ENCODE measurements at places on chromosomes 2 and 18. TPM values are rescaled to one million over a fixed set of nuclear protein-coding genes. Genes with fewer than 3 reads are reported as not detected.

DNA sequence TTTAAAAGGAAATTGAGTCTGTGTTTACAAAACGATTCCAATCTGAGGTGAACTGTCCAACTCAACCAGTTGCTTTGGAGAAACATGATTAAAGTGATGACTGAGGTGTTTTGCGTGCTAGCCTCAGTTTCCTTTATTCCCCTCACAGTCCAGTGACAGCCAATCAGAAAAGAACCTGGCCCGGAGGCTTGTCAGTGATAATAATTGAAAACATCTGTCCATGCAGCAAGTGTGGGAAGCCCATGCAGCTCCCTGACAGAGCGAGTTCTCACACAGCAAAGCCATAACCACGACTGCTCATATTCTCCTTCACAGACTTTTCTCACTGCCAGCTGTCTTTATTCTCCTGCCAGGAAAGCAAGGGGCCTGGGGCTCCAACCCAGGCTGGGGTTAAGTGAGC, 613.4 kb downstream of the ARHGAP15 start:
- no peaks in the 10 kb centered on the region for H3K36me3 ChIP-seq
- H3K4me3 ChIP-seq, result no peak overlapping the region
- no peak overlapping the region for H3K27ac ChIP-seq
- H3K4me1 ChIP-seq, result no peaks in the 10 kb centered on the region

DNA sequence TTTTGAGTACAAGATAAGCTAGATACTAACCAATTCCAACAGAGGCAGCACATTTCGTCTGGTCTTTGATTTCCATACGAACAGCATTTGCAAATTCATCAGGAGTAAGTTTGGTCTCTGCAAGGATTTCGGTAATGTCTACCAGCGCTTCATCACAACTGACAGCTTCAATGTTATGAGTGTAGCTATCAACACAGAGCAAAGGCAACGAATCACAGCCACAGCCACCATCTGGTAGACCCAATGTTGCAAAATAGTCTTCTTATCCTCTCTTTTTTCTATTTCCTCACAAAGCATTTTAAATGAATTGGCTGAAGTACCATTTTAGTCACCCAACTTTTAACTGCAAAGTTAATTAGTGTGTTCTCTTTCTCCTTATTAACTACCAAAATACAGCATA, 68.3 kb downstream of the REV1 start:
- H3K4me3 ChIP-seq, result no peak overlapping the region
- no peak overlapping the region for H3K27ac ChIP-seq
- no peaks in the 10 kb centered on the region for H3K27me3 ChIP-seq
- H3K36me3 ChIP-seq, result peaks cover 15% of the 10 kb centered on the region
- H3K4me1 ChIP-seq, result peaks cover 35% of the 10 kb centered on the region

GRCh38 chr2:1755436-1756191, 11.3 kb upstream of the PXDN start:
- no peaks in the 10 kb centered on the region for H3K36me3 ChIP-seq
- no peaks in the 10 kb centered on the region for H3K27me3 ChIP-seq
- no peak for DNase-seq
- no peaks in the 10 kb centered on the region for H3K4me1 ChIP-seq

DNA sequence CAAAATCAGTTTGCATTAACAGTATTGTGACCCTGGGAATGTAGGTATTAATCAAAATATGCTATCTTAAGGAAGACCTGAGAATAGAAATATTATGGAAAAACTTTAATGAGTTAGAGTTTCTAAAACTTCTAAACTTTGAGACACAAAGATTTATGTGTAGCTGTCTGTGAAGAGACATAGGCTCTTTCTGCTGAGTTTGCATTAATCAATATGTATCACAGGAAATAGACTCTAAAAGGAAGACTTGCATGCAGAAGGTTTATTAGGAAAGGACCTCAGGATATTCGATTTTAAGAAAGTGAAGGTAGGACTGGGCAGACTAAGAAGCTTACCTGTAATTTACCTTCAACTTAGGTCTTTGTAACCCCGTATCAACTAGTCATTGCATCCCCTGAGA, 494.8 kb upstream of the NRXN1 start:
- H3K4me1 ChIP-seq, result no peaks in the 10 kb centered on the region
- no peak overlapping the region for H3K4me3 ChIP-seq
- H3K36me3 ChIP-seq, result no peaks in the 10 kb centered on the region
- no peak overlapping the region for H3K27ac ChIP-seq
- DNase-seq, result no peak

DNA sequence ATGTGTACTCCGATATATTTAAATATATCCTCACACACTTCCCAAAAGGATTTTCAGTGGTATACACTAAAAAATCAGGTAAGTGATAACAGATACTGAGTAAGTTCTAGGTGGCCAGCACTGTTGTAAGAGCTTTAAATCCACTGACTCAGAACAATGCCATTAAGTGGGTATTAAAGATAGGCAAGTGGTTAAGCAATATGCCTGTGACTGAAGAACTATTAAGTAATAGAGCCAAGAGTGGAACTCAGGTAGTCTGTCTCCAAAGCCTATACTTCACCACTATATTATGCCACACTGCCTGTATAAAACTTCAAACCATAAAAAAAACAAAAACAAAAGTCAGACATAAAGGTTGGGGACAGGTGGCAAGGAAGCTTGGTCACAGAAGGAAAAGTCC, 37.2 kb downstream of the THUMPD2 start:
- H3K4me1 ChIP-seq, result no peaks in the 10 kb centered on the region
- H3K27me3 ChIP-seq, result no peaks in the 10 kb centered on the region
- no peak overlapping the region for H3K27ac ChIP-seq
- no peak for DNase-seq
- H3K36me3 ChIP-seq, result no peaks in the 10 kb centered on the region
- H3K4me3 ChIP-seq, result no peak overlapping the region

GRCh38 chr2:170271340-170271739, 93.4 kb downstream of the MYO3B start:
- no peaks in the 10 kb centered on the region for H3K27me3 ChIP-seq
- no peaks in the 10 kb centered on the region for H3K4me1 ChIP-seq
- no peak overlapping the region for H3K27ac ChIP-seq
- no peak for DNase-seq
- no peak overlapping the region for H3K4me3 ChIP-seq

- no peak overlapping the region for H3K4me3 ChIP-seq
- H3K27ac ChIP-seq, result no peak overlapping the region
- no peaks in the 10 kb centered on the region for H3K36me3 ChIP-seq
- no peaks in the 10 kb centered on the region for H3K4me1 ChIP-seq
- no peaks in the 10 kb centered on the region for H3K27me3 ChIP-seq
- DNase-seq, result no peak
Measured at GRCh38 chr18:43868497-43868995, 591.3 kb upstream of the SYT4 start.

DNA sequence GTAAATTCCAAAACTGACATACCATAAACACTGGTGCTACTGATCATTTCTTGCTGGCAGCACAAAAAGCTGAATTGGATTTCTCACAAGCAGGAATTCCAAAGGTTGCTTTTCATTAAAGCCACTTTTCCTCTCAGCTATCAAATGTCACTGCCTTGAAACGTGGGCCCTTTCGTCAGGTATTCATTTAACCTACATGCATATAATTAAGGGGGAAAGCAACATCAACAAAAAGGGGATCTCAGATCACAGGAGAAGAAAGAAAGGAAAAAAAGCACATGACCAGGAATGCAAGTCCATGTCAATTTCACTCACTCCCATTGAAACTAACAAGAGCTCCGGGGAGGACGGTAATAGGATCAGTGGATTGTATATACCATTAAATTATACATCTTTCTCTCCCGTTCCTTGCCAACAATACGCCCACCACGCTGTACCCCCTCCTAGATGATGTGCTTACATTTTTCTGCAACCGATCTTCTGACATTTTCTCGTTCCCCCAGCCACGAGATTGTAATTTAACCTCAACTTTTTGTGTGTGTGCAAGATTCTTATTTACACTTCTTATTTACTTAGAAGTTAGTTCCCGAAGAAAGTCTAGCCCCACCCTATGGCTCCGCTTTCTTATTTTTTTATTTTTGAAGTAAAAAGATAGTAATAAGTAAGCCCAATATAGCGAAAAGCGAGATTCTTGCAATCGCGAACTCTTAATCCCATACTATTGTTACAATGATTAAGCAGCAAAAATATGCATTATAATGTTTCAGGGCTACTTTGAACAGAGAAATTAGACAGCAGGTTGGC, 725 bp downstream of the FIGN start:
- no peak for DNase-seq
- no peaks in the 10 kb centered on the region for H3K4me1 ChIP-seq
- H3K4me3 ChIP-seq, result peak overlapping the region; percentile 64
- H3K27me3 ChIP-seq, result no peaks in the 10 kb centered on the region
- H3K27ac ChIP-seq, result peak overlapping the region; percentile 91

- H3K27ac ChIP-seq, result no peak overlapping the region
- peak; percentile 17 for DNase-seq
- H3K27me3 ChIP-seq, result no peaks in the 10 kb centered on the region
- no peak overlapping the region for H3K4me3 ChIP-seq
Measured at GRCh38 chr2:130854301-130854700, 17.6 kb downstream of the ARHGEF4 start.

DNA sequence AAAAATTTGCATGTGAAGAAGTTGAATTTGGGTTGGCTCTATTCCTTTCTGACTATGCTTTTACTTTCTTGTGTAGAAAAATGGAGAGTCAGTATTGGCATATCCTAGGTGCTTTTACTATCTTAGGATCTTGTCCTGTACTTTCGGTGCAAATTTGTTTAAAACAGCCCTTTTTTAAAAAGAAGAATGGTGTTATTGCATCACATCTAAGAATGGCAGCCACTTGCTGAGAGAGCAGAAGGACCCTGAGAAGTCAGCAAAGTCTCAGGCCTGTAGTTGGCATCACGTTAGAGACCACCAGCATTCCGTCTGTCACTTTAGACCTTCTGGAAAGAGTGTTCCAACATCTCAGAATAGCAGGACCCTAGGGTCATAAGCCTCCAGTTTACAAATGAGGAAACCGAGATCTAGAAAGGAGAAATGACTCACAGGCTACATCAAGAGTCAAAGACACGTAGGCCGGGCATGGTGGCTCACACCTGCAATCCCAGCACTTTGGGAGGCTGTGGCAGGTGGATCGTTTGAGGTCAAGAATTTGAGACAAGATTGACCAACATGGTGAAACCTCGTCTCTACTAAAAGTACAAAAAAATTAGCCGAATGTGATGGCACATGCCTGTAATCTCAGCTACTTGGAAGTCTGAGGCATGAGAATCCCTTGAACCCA, 42.5 kb downstream of the SPATS2L start:
- peaks cover 39% of the 10 kb centered on the region for H3K4me1 ChIP-seq
- no peak for DNase-seq
- H3K4me3 ChIP-seq, result no peak overlapping the region
- H3K27me3 ChIP-seq, result no peaks in the 10 kb centered on the region

- no peak overlapping the region for H3K4me3 ChIP-seq
- no peak overlapping the region for H3K27ac ChIP-seq
- no peak for DNase-seq
- no peaks in the 10 kb centered on the region for H3K27me3 ChIP-seq
- H3K4me1 ChIP-seq, result no peaks in the 10 kb centered on the region
Measured at GRCh38 chr2:137194111-137194510, 428.8 kb downstream of the THSD7B start.

- H3K4me3 ChIP-seq, result no peak overlapping the region
- no peaks in the 10 kb centered on the region for H3K27me3 ChIP-seq
- H3K27ac ChIP-seq, result no peak overlapping the region
- H3K36me3 ChIP-seq, result no peaks in the 10 kb centered on the region
- no peak for DNase-seq
Measured at GRCh38 chr18:62876828-62877227, 161.5 kb downstream of the PHLPP1 start.

The C2orf66 gene
- 0.03 TPM for polyA plus RNA-seq

The SLC4A3 gene
- 0.46 TPM for polyA plus RNA-seq

The FOXD4L1 gene
- not detected for polyA plus RNA-seq

The CKAP2L gene
- polyA plus RNA-seq, result 2.3 TPM

The DES gene
- 35.1 TPM for polyA plus RNA-seq

The SP9 gene
- polyA plus RNA-seq, result not detected

The REG1B gene
- 465 TPM for polyA plus RNA-seq

The TTN gene
- polyA plus RNA-seq, result 0.90 TPM
